ENCODE measurements at places on chromosomes 3 and 15.
A peak's percentile ranks its signal among the peaks of the same experiment; 100 is the strongest.

- DNase-seq: no peak
Observed at GRCh38 chr3:196501316-196502044, 2.1 kb downstream of the RNF168 start.

GRCh38 chr15:79185199-79185598 is 94.6 kb upstream of the RASGRF1 start:
- no peak for DNase-seq

DNA sequence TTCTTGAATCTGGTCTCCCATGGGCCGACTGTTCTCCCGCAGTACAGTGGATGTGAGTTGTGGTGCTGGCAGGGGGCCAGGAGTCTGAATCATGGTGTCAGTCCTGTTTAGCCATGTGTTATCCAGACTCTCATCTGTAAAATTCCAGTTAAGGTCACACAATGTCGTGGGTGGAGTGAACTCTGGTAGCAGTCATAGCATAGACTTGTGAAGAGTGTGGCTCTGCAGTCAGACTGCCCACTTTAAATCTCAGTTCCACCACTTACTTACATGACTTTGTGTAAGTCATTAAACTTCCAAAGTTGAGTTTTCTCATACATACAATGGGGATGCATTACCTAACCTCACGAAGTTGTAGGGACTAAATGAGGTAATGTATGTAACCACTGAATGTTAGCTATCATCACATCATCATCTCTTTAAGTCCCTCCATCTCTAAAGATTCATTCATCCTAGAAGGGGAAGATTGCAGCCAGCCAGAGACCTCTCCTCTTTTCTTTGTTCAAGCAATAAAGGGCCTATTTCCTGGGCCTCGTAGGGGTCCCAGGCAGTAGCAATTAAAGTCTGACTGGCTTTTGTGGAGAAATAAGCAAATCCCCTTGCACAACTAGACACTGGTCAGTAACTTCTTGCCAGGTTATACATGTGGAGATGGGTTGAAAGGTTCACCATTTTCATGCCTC is 93.9 kb downstream of the PCCB start:
- peak; percentile 49 for DNase-seq

DNA sequence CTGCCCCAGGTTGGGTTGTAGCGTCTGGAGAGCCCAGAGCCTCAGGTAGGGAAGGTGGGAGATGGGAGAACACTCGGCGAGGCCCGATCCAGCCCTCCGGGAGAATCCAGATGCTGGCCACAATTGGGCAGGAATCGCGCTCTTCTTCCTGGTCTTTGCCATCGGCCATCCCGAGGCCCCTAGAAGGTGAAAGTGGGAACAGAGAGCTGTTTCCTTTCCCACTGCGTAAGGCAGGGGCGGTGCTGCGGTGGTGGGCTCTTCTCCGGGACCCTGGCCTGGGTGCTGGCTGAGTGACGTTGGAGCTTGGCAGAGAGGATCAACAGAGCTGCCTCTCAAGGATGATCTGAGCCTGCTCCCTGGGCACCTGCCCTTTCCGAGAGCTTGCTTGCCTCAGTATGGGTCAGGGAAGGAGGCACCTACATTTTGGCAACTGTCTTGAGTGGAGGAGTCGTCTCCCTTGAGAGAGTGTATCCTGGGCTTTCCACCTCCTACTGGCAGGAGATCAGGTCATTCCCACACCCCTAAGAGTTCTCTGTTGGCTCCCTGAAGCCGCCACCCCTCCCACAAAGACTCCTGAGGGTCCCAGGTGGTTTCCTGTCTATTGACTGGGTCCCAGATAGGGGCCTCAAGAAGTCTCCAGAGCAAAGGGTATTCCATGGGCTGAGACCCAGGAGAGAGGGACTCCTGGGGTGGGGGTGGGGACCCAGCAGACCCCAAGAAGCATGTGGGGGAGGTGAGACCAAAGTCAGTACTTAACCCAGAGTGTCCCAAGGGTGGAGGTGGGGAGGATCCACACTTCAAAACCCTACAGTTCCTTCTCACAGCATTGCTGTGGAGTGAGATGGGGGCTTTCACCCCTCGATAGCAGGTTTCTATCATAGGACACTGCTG is 1.6 kb downstream of the C15orf39 start:
- peak; percentile 33 for DNase-seq

DNA sequence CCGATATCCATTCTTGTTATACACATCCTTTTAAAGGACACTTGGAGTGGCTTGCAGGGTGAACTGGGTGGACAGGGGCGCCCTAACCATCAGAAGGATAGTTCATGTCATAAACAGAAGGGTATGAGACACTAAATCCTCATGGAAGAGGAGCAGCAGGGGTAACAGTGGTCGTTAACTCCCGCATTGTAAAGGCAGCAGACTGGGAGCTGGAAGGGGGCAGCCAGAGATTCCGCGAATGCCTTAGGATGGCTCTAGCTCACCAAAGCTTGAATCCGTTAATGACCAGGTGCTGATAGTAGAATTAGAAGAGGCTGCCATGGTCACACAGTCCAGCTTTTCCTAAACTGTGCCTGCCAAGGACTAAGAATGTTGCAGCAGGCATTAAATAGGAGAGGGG is 85.2 kb upstream of the ANKRD34C start:
- DNase-seq: no peak

- DNase-seq: no peak
Observed at GRCh38 chr3:187684880-187685279, 14.7 kb upstream of the SST start.

All from muscle of leg (tissue), 16 donors.